HTR-8/SVneo (cell line): ENCODE measurements at places on chromosomes 6 and 20.

DNA sequence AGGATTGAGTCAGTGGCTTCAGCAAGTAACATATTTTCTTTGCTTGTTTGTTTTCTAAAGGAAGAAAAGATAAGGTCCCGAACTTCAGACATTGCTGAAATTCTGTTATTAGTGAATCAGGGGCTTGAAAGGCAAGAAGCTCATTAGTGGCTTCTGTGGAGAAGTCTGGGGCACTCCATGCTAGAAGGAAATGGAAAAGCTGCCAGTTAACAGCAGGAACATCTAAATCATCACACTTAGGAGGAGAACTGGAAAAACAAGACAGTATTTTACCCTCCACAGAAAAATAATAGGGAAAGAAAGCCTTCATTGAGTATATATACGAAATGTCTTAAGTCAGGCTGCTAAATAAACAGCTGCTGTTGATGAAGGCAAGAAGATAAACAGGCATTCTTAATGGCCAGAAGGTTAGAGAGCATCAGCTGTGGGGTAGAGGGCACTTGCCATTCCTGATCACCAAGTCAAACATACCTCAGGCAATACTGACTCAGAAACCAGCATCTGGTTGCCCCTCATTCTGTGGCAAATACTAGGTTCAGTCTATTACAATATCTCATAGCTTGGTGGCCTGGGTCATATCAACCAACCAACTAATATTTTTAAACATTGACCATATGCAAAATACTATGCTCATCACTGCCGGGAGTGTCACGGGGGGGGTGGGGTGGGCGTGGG lies 143.2 kb upstream of the TENT5A start:
- DNase-seq: no peak

GRCh38 chr6:71459162-71459561 lies 170.6 kb downstream of the OGFRL1 start:
- DNase-seq: no peak

DNA sequence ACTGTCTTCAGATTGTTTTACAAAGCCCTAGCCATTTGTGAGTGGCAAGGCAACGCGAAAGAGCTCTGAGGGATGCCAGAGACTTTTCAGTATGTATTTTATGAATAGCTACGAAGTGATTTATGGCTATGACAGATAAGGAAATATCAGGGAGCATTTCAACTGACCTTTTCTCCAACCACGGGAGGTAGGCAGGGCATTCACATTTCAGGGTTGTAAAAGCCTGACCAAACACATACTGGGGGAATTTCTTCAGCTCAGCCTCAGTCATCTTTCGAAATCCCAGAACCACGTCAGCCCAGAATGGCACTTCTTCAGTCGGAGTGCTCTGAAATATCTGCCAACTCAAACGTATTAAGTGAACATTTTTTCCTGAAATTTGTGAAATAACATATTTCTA lies 10.8 kb downstream of the DDO start:
- peak; percentile 11 for DNase-seq

- peak; percentile 6 for DNase-seq
Observed at GRCh38 chr6:151763303-151763702, 44.2 kb upstream of the ESR1 start.

- DNase-seq: peak; percentile 45
Observed at GRCh38 chr20:38450412-38450975, 15.4 kb upstream of the SNHG17 start.

GRCh38 chr6:106785298-106785697 lies 155.9 kb downstream of the QRSL1 start:
- DNase-seq: no peak
